ENCODE measurements at places on chromosomes 16 and 17.

DNA sequence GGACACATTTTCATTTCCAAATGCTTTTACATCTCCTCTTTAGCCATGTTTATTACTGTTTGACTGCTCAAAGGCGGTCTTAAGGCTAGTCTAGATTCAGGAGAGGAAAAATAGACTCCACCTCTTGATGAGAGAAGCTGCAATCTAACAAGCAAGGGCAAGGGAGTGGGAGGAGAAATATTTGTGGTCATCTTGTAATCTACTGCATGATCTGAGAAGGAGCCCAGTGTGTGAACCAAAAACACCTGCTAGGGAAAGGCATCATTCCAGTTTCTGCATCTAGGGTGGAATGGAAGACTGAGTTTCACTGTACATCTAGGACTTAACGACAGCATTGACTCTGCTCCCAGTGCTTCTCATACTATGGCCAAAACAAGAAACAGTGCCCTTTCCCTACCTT lies 232.2 kb upstream of the HS3ST3A1 start:
- DNase-seq, result no peak

- DNase-seq, result no peak
Measured at GRCh38 chr17:36900160-36900512, 37.1 kb upstream of the LHX1 start.

- DNase-seq, result no peak
Measured at GRCh38 chr17:78920528-78920927, 4.7 kb downstream of the TIMP2 start.

- DNase-seq, result no peak
Measured at GRCh38 chr16:2039274-2040031, 8.2 kb downstream of the NTHL1 start.

- no peak for DNase-seq
Measured at GRCh38 chr17:81539571-81539900, 11.4 kb downstream of the FSCN2 start.

DNA sequence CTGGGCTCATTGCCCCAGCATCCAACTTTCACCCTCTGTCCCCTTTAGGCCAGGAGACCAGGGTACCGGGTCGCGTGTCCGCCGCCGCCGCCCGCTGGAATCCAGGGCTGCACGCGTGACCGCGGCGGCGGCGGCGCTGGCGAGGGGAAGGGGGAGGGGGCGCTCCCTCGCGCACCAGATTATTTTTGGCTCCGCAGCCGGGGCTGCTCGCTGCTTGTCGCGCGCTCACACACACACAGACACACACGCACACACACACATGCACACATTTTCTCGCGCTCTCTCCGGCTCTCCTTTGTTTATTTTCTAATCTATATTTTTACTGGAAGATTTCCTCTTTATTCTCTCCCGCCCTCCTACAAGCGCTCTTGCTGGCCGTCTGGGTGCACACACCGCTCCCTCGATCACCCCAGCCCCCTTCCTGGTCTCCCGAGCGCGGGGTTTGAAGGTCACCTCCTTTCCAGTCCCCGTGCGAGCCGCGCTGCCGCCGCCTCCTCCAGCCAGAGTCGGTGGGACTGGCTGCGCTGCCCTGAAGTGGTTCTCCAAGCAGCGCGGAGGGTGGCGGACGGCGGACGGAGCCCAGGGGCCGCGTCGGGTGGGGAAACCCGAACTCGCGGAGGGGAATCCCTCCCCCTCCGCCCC lies 921.4 kb upstream of the EEF2KMT start:
- DNase-seq, result no peak
